Kidney capillary endothelial cell (primary cell): ENCODE measurements at places on chromosomes 5 and 9.
A peak's percentile ranks its signal among the peaks of the same experiment; 100 is the strongest.

DNA sequence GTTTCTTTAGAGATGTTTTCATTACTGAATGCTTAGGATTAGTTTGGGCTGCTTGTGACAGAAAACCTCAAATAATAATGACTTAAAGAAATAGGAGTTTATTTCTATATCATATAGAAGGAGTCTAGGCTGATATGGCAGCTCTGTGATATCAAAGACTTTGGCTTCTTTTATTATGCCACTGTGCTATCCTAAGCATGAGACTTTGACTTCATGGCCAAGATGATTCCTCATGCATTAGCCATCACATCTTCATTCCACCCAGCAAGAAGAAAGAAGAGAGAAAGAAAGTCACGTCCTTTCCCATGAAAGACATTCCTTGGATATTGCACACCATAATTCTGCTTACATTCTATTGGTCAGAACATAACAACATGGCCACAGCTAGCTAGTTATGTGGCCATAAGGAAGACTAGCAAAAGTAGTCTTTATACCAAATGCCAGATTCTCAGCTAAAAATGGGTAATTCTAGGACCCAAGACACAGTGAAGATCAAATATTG is 76.2 kb downstream of the DAPK1 start:
- DNase-seq: no peak

- no peak for DNase-seq
Measured at GRCh38 chr5:139752506-139753473, 42.8 kb upstream of the PSD2 start.

- DNase-seq: no peak
Measured at GRCh38 chr5:59358005-59358861, 535.3 kb downstream of the PDE4D start.

DNA sequence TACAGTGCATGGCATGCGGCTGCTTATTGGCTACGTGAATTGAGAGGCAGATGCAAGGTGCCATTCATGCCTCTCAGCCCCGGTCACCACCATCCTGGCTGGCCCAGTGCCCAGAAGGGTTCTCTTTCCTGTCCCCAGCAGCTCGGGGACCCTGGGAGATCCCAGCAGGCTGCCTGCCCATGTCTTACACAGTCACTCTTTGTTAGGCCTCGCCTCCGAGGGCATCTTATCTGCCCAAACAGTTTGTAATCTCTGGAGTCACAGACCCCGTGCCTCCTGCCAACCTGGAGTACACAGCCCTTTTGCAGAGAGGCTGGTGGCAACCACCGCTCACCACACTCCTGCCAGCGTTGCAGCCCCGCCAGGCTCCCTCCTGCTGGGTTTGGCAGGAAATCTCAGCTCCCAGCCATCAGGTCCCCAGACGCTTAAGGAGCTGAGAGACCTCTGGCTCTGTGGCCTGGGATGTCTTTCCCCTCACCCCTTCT is 7.0 kb upstream of the AK1 start:
- no peak for DNase-seq

DNA sequence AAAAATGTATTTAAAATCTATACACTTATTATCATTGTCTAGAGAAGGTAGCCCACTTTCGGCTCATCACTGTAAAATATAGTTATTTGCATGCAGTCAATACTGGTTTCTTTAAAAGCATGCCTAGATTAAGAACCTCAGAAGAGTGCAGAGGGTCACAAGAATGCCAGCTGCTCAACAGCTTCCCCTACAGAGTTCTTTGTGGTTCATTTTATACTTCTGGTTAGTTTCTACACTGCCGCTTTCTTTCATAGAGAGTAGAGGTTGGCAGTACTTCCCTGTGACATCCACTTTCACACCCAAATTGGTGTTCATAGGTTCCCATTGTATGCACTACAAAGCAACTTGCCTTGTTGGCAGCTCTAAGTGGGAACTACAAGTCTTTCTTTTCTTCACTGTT is 137.3 kb downstream of the KIAA0825 start:
- no peak for DNase-seq

- no peak for DNase-seq
Measured at GRCh38 chr9:21399956-21400355, 9.0 kb upstream of the IFNA8 start.

DNA sequence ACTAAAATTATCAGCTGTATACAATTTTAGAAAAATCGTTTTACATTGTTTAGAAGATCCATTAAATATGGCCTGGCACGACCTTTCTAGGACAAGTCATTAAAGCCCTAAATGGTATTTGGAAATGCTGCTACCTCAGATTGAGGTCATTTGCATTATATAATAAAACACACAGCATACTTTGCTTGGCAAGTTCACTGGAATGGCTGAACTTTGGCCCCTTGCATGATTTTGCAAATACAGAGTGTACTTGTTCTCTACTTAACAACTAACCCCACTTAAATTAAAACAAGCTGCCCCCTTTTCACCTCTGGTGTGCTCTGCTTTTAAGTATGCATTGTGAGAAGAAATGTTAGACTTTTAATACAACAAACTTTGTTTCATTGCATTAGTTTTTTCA is 860.1 kb downstream of the PTPRD start:
- no peak for DNase-seq

DNA sequence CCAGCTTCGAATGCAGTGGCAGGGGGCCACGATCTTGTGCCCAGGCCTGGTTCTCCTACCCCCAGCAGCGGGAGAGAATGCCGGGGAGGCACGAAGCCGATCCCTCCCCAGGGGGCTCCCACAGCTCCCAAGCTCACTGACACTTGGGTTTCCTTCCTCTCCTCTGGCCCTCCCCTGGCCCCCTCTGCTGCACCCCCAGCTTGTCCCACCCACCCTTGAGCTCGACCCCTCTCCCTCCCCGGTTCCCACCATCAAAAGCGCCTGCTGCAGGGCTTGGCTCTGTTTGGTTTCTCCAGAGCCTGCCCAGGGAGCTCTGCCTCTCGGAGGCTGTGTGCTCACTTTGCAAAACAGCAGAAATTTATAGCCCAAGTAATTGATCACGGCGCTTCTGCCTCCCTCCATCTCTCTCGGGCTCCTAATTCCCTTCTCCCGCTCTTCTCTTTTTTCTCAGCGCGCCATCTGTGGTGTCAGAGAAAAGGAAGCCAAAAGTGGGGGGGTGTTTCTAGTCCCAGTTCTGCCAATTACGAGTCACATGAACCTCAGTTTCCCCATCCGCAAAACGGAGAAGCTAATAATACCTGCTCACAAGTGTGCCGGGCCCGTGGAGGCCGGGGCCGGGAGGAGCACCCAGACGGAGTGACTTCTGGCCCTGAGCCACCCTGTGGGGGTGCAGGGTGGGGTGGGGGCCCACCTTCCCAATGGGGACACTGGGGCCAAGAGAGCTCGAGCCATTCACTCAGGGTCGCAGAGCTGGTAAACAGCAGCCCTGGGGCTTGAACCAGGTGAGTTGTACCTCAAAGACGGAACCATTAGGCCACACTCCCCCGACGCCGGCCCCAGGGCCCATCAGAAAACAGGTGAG is 141.2 kb upstream of the IER5L start:
- no peak for DNase-seq

DNA sequence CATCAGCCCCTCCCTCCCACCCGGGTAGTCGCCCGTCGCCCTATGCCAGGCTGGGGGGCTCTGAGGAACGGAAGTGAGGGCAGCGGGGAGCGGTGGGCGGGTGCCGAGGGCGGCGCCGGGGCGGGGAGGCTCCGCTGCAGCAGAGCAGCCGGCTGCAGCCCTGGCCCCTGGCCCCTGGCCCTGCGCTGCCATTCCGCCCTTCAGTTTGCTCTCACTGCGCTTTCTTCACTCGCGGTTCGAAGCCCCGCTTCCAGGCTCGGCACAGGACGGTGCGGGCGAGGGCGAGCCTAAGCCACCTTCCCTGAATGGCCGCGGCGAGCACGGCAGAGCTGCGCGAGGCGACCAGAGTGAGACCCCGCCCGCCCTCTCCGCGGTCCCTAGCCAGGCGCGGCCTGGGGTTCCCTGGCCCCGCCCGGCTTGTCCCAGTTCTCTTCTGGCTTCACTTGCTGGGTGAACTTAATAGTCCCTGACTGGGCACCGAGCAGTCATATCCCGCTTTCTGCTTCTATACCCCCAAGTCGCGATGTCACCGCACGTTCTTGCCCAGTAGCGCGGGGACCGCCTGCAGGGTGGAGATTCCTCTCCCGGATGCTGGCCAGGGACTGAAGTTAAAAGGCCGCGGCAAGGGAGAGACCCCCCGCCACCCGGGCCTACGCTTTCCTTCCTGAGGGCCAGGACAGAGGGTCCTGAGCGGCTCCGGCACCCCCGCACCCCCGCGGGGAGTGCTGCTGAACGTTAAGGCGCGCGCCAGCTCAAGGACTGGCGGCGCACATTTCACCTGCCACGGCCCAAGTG is 623 bp upstream of the TRIM36 start:
- DNase-seq: peak; percentile 14

DNA sequence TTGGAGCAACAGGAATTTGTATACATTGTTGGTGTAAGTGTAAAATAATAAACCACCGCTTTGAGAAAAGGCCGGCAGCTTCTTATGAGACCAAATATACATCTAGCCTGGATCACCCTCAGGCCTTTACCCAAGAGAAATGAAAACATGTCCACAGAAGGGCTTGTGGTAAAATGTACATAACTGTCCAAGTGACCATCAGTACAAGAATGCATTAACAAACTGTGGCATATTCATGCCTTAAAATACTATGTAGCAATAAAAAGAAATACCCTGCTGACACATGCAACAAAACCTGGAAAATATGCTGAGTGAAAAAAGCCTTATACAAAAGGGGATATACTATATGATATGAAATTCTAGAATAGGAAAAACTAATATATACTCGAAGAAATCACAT is 311.9 kb upstream of the TRPC7 start:
- no peak for DNase-seq

- DNase-seq: no peak
Measured at GRCh38 chr9:25913806-25914205, 235.6 kb upstream of the TUSC1 start.

DNA sequence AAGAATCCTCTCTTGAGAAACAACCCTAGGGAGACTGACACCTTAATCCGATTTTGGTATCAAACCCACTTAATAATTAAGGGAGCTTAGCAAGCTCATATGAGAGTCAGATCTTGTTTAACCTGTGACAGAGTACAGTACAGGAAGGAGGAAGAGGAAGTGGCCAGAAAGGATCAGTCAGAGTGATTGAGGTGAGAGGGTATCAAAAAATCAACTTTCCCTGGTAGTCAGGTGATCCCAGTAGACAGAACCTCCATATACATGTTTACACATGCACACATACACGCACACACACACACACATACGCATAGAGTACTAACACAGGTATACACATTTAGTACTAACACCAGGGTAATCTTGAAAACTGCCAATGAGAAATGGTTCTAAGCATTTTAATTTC is 56.8 kb downstream of the GLIS3 start:
- no peak for DNase-seq

GRCh38 chr9:38311382-38312270 is 80.9 kb upstream of the ALDH1B1 start:
- DNase-seq: no peak

DNA sequence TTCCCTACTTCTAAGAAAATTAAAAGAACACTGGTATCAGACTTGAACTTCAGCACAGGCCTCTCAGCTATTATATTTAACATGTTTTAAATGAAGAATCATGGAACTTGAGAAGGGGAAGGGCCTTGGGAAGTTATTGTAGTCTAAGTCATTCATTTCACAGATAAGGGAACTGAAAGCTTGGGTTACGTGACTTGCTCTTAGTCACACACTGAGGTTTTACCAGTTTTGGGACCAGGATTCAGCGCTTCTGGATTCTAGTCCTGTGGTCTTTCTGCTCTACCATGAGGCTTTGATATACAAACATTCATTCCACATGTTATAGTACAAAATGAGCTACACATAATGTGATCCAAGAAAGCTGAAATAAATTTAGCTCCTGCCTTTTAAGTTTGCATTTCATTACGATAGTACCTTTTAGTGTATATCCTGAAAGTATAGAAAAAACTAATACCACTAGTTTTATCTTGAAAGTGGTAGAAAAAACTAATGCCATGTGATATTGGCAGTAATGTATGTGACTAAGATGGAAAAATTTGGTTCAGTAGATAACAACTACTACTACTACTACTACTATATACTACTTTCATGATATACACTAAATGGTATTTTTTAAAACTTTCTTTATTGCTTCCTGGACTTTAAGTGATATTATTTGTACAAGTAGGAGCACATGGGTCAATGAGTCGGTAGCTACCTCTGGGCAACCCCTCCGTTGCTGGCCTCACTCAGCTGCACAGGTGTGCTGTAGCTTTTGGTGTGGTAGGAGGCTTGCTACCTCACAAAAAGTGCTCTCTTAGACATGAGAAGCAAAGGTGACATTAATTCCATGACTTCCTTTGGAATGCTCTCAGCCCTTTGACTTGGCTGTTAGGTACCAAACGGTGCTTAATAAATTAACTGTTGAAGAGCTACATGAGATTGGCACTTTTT is 40.7 kb downstream of the F2RL2 start:
- no peak for DNase-seq
